ENCODE measurements at places on chromosomes 4 and X.

DNA sequence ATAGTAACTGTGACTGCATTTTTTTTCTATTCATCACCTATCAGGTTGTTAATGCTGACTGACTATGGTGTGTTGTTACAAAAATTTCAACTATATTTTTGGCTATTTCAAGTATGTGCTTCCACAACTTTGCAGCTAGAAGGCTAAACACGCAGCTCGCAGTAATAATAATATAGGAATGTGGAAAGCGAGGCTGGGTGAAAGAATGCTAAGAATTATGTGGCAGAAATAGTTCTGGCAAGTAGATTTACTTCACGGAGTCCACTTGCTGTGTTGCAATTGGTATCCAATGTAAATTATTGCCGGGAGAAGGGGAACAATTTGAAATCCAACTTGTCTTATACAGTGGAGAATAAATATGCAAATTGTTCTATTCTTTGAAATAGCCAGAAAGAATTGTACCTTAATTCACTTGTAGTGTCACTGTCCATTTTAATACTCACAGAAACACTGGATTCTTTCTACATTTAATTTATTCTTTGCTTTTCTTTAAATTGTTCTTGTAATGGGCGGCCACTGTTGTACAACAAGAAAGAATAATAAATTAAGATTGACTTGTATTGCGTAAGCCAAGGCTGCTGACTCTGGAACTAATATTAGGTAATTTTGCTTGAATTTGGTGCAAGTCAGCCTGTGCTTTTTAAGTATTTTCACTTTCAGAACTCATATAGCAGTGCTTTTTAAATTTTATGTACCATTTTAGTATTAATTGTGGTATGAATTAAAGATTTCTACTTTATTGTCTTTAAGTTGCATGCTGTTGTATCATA is 154.9 kb downstream of the FRMPD4 start:
- DNase-seq = no peak

DNA sequence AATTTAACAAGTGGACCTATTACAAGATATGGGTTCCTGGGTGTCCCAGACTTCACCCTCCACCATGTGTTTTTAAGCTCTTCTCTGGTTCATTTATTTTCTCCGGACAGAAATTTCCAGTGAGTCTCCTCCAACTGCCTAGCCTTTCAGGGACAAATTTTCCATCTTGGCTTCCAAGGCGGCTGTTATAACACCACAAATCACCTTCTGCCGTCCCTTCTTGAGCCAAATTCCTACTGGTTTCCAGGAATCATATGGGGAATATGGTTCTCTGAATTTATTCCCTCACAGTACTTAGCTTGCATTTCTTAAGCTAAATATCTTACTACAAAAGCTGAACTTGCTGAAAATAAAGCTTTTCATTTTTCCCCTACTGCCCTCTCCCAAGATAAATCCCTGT is 18.8 kb downstream of the NEXMIF start:
- DNase-seq = no peak

DNA sequence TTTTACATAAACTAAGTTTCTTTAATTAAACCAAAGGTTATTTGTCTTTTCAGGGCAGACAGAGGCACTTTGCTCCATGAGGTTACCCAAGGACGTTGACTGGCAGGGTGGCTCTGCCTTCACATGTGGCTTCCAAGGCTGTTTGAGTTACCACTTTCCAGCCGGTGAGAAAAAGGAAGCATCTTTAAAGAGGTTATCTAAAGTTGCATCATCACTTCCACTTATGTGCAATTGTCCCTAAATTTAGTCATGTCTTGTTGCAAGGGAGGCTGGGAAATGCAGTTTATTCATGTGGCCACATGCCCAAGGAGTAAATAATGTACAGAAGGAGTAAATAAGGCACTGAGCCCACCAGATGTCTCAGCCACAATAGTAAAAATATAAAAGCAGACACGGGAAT is 29.0 kb upstream of the RAP1GDS1 start:
- no peak for DNase-seq

DNA sequence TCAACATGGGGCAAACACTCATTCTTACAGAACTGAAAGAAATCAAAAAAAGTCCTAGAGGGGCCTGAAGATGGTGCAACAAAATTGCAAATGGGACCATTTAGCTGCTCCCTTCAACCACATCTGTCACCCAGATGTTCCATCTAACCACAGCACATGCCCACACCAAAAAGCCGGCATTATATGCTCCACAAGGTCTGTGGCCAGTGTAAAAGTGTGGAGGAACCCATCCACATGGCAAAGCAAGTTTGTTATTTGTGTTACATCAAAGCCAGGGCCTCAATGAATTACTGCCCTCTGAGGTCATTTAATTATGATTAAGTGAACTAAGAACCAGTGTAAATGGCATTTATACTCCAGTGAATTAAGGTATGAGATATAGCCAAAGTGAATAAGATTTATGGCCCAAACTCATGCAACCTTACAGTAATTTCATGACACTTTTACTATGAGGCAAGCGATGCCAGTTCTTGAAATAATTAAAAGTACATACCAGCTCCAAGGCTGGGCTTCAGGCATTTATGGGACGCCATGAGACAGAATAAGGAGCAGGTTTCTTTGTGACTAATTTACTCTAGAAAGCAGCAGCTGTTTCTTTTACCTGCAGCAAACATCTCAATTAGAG is 48.7 kb upstream of the FGF16 start:
- DNase-seq = no peak

DNA sequence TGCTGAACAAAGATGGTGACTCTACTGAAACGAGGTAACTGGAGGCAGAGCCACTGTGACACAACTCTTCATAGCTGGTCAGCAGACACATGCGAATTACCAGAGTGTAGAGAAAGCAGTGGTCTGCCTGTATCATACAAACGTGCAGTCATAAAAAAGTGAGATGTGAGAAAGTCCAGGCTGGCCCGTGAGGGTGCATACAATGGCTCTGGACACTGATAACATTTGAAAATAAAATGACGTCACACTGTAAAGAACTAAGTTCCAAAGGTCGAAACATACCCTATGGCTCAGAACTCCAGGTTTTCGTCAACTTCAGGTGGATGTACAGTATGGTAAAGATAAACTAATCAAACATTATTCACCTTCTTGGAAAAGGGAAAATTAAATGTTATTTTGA is 95.7 kb downstream of the SHISA3 start:
- no peak for DNase-seq

DNA sequence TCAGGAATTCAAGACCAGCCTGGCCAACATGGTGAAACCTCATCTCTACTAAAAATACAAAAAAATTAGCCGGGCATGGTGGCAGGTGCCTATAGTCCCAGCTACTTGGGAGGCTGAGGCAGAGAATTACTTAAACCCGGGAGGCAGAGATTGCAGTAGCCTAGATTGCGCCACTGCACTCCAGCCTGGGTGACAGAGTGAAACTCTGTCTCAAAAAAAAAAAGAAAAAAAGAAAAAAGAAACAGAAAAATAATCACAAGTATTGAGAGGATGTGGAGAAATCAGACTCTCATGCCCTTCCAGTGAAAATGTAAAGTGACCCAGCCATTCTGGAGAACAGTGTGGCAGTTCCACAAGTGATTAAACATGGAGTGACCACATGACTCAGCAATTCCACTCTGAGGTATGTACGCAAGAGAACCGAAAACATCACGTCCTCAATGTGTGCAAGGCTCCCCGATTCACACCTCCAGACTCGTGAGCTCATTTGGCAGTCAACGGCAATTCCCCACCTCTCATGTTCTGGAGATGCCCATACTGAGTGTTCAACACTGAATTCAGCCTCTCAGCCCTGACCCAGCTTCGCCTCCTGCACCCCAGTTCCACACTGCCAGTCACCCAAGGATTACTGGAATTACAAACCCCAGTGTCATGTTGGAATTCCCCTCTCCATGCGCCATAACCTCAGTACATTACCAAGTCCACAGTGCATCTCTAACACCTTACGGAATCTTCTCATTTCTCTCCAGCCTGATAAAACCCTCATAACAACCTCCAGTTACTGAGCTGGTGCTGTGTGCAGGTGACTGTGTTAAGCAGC is 21.1 kb downstream of the ACOX3 start:
- peak; percentile 77 for DNase-seq
